ENCODE measurements at places on chromosomes 4 and X. TPM values are rescaled to one million over a fixed set of nuclear protein-coding genes. Genes with fewer than 3 reads are reported as not detected.

Gene SPANXN3
- total RNA-seq = not detected

Gene BRS3
- not detected for total RNA-seq

Gene S100P
- total RNA-seq = not detected

Gene SHROOM4
- total RNA-seq = 13.6 TPM

Gene ATOH1
- under 0.01 TPM for total RNA-seq

Gene LARP7
- total RNA-seq = 44.1 TPM

Gene XAGE1A
- total RNA-seq = not detected

Gene HELT
- total RNA-seq = not detected

Gene COX7B
- 801 TPM for total RNA-seq

Gene HSFX2
- total RNA-seq = not detected

Gene PHEX
- total RNA-seq = 4.3 TPM

Gene SPANXN2
- not detected for total RNA-seq

Gene LONRF3
- 8.8 TPM for total RNA-seq

Gene MAGED4
- 53.3 TPM for total RNA-seq

Gene PHKA1
- 9.0 TPM for total RNA-seq

Gene VBP1
- 37.4 TPM for total RNA-seq

Gene RHOH
- total RNA-seq = 1.6 TPM

Gene HAND2
- 23.6 TPM for total RNA-seq

Gene ARX
- 0.49 TPM for total RNA-seq

Gene IL2RG
- 3.3 TPM for total RNA-seq

Gene MAGEC3
- total RNA-seq = 0.70 TPM

Gene TRIM61
- total RNA-seq = 0.27 TPM

Gene MAGEC2
- total RNA-seq = not detected

Gene PCDH10
- total RNA-seq = 19.6 TPM
